ENCODE measurements at places on chromosomes 2 and 18. TPM values are rescaled to one million over a fixed set of nuclear protein-coding genes. Genes with fewer than 3 reads are reported as not detected.

- no peak for DNase-seq
These were observed 21.1 kb upstream of the TMEM163 start for GRCh38 chr2:134739879-134740301.

DNA sequence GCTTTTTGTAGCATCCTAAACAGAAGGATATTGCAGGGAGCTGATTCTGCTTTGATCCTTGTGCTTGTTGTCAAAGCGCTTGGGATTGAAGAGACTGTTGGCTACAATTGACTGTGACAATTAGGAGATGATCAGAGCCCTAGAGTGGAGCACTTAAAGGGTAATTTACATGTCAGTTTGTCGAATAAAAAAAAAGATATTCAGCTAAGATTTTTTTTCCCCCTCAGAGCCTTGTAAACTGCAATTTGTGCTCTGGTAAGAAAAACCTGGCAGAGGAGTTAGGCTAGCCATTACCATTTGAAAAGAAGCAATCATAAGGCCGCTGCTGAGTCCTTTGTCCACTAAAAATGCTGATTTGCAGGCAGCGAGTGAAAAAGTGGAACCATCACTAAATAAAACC, 47.8 kb upstream of the ZEB2 start:
- no peak for DNase-seq

Gene ZNF521
- 86.1 TPM for total RNA-seq

DNA sequence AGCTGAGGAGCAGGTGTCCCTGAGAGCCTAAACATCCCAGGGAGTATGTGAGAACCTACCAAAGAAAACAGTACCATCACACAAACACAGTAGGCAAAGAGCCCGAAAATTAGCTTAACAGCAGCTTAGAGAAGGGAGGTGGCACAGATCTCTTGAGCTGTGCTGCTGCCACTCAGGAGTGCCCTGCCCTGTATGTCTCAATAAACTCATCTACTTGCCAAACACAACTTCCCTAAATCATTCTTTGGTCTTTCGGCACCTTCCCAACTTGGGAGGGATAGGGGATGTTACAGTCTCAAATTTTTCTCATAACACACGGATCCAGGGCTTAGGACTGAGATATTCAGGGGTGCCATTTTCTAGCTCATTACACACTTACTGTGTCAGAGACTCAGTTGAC, 45.3 kb upstream of the C1D start:
- DNase-seq = no peak

DNA sequence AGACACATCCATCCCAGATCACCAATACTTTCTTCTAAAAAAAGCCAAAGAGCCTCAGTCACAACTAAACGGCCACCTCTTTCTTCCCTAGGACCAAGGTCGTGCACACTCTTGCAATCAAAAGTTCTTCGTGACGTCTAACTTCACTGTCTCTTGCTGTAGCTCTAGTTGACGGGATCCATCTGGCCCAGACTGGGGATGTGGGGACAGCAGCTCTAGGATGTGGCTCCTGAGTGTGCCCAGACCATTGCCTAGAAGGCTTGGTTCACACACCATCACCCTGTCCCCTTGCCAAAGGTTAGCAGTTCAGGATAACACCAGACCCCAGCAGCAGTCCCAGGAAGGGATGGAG, 98.2 kb downstream of the TNS1 start:
- DNase-seq = no peak

Gene ZNF236
- 20.4 TPM for total RNA-seq

Gene KATNAL2
- total RNA-seq = 8.7 TPM

DNA sequence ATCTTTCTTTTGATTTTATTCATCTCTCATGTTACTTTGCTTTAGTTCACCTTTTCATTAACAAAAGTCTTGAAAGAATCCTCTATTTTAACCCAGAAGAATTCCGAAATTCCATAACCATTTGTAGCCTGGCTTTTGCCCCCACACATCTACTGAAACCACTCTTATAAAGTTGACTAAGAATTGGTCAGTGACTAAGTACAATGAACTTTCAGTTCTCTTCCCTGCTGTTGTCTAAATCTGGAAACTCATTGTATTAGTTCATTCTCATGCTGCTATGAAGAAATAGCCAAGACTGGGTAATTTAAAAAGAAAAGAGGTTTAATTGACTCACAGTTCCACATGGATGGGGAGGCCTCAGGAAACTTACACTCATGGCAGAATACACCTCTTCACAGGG, 49.9 kb upstream of the PNPT1 start:
- DNase-seq = no peak

GRCh38 chr2:69188182-69188900, 175.4 kb downstream of the ANTXR1 start:
- DNase-seq = no peak

Gene SLC66A2
- total RNA-seq = 28.4 TPM

All from neural crest cell (in vitro differentiated cells).